ENCODE measurements at places on chromosomes 2 and 18.

- DNase-seq, result peak; percentile 36
Measured at GRCh38 chr2:150129921-150130575, 357.4 kb downstream of the RND3 start.

- no peak for DNase-seq
Measured at GRCh38 chr2:67268797-67269196, 128.3 kb upstream of the ETAA1 start.

GRCh38 chr2:235639885-235640284 lies 146.0 kb downstream of the AGAP1 start:
- no peak for DNase-seq

DNA sequence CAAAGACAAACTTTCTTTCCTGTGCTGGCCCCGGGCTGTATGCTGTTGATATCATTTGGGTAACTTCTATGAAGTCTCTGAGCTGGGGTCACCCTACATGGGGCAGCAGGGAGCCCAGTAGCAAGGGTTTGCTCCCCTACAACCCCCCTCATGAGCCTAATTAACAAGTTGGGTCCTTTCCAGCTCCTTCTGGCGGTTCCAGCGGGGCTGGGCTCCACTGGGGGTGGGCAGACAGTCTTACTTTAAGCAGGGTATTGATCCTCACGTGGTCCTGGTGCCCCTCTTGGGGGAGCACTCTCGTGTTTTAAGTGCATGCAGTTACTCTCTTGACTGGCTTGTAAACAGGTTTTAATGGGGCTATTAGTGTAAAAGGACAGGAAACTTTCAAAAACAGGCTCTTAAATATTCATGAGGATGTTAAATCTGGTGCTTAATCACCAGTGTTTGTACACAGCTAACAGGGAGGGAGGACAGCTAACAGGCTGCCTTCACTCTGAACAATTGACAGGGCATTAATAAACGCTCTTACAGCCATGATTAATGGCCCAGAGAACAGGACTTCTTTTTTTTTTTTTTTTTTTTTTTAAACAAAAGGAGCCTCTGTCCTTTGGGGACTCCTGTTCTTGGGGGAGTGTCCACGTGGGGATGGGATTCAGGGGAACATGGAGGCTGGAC lies 36.6 kb upstream of the SKOR2 start:
- no peak for DNase-seq

- DNase-seq, result no peak
Measured at GRCh38 chr2:238287737-238288649, at the start of gene PER2. PER2 (minus strand) TSS chr2:238288610; CDS start chr2:238277936, 10,674 bp downstream.

DNA sequence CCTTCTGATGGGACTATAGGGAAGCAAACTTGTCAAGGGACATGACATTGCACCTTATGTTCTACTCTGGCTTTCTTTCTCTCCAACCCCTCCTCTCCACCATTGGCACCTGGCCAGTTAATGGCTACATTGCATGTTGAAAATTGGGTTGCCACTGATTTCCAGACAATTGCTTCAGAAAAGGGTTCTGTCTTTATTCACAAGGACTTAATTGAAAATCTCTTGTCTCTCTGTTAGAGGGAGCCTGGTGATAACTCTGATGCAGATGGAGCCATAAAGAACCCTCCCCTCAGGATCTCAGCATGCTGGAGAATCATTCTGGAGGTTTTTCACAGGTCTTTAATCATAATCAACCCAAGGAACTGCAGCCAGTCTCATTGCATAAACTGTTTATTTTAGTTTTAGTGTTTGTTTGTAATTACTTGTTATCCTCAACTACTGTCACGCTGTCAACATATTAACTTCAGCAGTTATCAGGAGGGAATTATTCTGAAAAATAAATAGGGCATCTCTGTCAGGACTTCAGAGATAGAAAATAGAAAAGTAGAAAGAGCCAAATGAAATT lies 316.8 kb downstream of the RIT2 start:
- no peak for DNase-seq

GRCh38 chr2:233275223-233275622 lies 23.8 kb downstream of the ATG16L1 start:
- no peak for DNase-seq

DNA sequence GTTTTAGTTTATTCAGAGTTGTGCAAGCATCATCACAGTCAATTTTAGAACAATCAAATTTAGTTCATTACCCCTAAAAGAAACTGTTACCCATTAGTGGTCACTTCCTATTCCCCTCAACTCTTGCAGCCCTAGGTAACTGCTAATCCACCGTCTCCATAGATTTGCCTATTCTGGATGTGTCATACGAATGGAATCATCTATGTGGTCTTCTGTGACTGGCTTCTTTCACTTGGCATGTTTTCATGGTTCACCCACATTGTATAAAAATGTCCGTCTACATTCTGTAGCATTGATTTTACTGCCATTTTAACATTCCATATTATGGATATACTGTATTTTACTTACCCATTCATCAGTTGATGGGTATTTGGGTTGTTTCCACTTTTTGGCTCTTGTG lies 5.3 kb upstream of the CEP68 start:
- no peak for DNase-seq
